ENCODE measurements at places on chromosomes 2 and 18.

DNA sequence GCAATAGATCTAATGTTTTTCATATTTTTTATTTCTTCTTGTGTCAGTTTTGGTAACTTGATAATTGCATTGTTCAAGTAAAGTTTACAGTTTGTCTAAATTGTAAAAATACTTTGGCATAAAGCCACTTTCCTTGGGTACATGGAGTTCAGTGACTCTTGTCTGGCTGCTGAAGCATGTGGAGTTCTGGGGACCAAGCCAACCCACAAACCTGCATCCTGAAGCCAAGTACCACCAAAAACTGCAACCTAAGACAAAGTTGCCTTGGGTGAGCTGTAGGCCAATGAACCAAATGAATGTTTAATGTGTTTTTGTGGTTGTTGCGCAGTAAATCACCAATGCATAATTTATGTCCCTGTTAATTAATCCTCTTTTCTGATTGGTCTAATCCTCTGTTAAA is 872.6 kb downstream of the BCL11A start:
- DNase-seq = no peak

GRCh38 chr2:201915446-201915845 is 109.1 kb downstream of the CDK15 start:
- DNase-seq = no peak

GRCh38 chr2:14626873-14627272 is 5.6 kb upstream of the LRATD1 start:
- DNase-seq = no peak

DNA sequence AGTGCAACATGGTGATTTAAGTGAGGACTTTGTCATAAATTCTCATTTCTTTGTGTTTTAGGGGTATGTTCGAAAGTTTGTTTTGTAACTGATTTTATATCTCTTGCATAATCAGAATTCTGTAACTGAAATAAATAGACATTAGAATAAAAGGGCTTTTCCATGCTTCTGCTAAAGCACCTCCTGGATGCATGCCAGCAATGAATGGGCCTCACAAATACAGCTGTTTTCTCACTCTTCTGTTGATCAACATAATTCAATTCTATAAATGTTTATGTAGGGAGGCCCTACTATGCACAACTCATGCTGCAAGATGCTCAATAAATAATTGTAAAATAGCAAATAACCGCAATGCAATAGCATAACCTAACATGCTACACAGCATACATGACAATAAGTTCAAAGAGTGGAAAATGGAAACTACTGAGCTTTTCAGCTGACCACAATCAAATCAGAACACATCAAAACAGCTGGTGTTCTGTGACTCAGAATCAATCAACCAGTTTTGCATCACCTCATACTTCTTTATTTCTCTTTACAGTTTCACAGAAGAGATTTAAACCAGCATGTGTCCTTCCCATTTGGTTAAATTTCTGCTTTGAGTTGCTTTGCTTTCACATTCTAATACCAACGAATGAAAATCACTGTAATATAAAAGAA is 11.0 kb downstream of the CDH7 start:
- no peak for DNase-seq

DNA sequence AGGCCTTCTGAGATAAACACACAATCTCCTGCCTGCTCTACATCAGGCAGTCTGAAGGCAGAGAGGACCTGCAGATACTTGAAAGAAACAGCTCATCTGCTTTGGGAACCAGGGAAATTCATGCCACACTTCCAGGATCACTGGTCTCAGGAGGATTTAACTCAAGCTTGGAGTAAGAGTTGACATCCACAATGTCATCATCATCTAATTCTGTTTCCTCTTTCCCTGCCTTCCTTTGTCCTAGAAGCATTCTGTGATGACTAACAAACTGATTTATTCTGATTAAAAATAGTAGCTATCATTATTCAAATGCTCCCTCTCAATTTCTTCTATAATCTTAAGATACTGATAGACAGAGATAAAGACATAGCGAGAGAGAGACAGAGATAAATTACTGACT is 766.8 kb downstream of the BCL11A start:
- DNase-seq = no peak

DNA sequence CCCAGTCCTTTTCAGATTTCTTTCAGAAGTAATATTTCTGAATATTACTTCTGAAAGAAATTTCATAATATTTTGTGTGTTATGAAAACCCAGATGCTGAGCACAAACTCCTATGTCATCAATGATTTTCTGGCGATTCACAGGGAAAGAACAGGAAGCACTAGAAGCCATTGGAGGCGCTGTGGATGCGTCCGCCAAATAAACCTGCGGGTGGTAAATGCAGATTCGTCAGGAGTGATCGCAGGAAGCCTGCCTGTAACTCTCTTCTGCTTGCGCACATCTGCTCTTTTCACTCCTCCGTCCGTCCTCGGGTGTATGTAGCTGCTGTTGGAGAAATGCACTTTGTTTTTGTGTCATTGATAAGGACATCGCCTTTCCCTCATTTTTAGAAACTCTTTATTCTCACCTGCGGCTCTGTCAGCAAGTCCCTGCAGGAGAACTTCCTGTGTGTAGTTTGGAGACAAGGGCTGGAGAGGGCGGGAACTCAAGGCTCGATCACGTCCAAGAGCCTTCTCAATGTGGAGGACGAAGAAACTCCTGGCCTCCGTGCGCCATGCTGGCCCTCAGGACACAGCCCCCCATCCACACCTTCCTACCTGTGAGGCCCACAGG is 483.8 kb downstream of the GALR1 start:
- no peak for DNase-seq

GRCh38 chr2:19488009-19488691 is 129.7 kb upstream of the OSR1 start:
- DNase-seq = no peak

- DNase-seq = no peak
Observed at GRCh38 chr2:63052411-63053080, 1.9 kb downstream of the OTX1 start.

GRCh38 chr2:216838151-216838550 is 21.7 kb downstream of the TNP1 start:
- no peak for DNase-seq

DNA sequence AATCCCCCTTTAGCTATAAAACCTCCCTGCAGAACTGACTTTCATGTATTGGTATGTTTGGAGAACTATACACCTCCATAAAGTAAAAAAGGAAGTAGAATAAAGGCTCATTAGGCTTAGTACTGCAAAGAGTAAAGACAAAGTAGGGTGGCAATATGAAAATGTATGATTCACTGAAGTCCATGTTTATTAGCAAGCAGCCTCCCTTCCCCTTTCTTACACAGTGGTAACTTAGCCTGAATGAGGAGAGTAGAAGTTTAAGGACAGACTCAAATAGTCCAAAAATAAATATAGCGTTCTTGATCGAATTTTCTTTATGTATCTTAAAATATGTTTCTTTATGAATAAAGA is 1.5 kb downstream of the ZNF804A start:
- DNase-seq = no peak

DNA sequence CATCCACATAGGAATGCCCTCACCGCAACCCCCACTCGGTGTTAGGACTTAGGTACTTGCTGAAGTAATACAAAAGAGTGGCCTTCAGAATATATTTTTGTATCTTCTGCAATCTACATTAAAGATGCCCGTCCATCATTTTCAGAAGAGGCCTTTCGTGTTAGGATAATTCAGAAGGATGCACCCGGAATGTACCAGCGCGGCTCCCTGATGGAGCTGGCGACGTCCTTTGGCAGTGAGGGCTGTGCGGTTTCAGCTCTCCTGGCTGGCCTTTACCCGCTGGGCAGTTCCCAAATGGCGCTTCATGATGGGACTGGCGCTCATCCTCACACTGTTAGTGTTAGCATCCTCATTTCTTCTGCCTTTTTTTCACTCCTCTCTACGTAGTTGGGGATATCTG is 15.3 kb downstream of the TWIST2 start:
- no peak for DNase-seq

GRCh38 chr2:222797261-222797660 is 63.6 kb upstream of the ACSL3 start:
- no peak for DNase-seq
